Fibroblast of skin of right quadriceps (primary cell): ENCODE measurements at places on chromosomes 5 and 9.

DNA sequence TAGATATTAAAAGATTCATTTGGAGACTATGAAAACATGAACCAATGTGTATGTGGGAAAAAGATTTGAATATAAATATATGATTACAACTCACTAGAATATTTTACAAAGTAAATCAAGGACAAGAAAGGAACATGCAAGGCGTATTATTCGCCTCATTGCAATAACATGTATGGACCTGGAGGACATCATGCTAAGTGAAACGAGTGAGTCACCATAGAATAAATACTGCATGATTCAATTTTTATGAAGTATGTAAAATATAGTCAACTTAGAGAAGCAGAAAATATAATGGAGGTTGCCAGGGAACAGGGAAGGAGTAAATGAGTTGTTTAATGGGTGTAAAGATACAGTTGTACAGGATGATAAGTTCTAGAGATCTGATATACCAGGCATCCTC, 4.9 kb downstream of the TXNDC8 start:
- no peak for DNase-seq

DNA sequence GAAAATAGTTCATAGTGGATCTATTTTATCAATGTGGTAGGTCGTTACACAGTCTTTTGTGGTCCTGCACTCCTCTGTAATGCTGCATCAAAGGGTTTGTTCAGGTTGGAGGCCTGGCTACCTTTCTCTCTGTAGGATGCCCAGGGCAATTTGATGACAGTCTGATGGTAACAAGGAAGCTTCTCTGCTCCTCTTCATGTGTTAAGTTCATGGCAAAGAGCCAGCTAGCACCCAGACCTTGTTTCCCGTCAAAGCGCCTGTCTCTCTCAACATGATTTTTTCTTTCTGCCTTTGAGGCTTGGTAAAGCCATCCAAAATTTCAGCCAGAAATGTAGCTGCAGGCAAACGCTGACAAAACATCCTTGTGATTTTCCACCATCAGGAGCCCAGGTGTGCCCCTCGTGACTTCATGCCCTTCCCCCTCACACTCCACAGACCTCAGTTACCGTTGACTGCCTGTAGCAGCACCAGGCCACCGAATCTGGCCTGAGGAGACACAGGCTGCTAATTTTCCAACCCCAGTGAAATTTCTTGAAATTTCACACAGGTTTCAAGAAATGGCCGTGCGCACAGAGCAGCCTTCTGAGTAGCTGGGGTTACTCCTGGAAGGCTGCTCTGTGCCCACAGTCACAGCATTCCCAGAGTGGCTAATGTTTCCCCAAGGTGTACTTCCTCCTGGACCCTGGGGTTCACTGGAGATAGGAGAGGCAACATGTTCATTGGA, 292.7 kb downstream of the CWC27 start:
- no peak for DNase-seq

GRCh38 chr9:83991355-83991754, 10.8 kb downstream of the RMI1 start:
- DNase-seq = no peak

GRCh38 chr9:112861638-112862555, 28.8 kb downstream of the SLC46A2 start:
- DNase-seq = peak; percentile 12

DNA sequence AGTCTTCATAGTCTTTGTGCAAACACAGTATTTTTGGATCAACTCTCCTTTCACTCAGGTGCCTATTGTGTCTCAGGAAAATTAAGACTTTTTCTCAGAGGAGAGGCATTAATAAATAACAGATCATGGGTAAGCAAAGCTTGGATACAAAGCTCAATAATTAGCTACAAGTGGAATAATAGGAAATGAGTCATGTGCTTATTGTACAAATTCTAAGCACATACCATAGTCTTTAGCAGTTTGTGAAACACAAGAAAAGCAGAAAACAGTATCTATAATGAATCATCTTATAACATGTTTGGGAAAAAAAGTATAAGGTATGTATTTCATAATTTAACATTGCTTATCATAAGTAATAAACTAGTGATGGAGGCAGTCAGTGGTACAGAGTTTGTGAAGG, 477.0 kb downstream of the CDH10 start:
- DNase-seq = peak; percentile 44

GRCh38 chr5:17431272-17432050, 66.6 kb upstream of the TAF11L2 start:
- DNase-seq = no peak

GRCh38 chr5:156716591-156717380, 133.3 kb upstream of the PPP1R2B start:
- DNase-seq = no peak

GRCh38 chr5:16931334-16932110, 4.6 kb downstream of the MYO10 start:
- peak; percentile 39 for DNase-seq

GRCh38 chr9:95215336-95215898, 102.1 kb downstream of the FANCC start:
- no peak for DNase-seq

- no peak for DNase-seq
These were observed 64.6 kb upstream of the HAPLN1 start for GRCh38 chr5:83785176-83785668.

DNA sequence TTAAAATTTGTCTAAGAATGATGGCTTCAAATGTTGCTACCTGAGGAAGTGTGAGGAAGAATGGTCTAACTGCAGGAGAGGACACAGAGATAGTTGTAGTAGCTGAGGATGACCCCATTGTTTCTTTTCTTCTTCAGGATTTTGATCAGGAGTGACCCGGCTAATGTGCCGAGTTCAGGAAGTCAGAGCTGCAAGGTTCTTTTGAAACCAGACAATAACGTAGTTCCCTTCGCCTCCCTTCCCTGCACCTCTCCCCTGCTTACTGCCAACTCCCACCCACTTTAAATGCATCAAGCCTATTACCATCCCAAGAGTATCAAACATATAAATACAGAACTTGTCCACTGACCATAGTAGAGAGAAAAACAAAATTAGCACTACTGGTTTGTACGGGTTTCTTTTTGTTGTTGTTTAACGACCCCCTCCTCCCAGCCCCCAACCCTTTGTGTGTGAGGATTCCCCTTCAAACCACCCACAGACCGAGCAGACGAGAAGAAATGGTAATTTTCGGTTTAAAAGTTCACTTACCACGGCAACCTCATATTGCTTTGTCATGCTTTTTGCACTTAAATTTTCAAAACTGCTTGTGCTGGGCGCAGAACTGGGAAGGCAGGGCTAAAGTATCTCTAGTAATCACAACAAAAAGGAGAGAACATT, 23.5 kb upstream of the ELAVL2 start:
- DNase-seq = no peak

DNA sequence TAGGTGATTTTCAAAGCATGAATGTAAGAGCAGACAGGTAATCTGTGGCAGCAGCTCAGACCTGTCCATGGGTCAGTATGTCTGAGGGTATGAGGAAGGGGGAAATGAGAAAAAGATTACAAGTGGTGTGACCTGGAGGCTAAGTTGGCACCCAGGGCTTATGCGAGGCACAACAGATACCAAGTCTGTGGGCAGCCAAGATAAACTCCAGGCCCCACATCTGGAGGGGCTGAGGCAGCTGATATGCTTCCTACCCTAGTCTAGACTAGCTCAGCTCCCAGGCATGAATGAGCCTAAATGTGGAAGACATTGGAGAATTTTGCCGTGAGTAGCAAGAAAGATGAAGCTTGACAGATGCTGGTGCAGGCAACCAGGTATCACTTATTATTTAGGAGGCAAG, 151.7 kb downstream of the PIK3R1 start:
- no peak for DNase-seq

GRCh38 chr5:59428391-59428790, 465.1 kb downstream of the PDE4D start:
- no peak for DNase-seq

DNA sequence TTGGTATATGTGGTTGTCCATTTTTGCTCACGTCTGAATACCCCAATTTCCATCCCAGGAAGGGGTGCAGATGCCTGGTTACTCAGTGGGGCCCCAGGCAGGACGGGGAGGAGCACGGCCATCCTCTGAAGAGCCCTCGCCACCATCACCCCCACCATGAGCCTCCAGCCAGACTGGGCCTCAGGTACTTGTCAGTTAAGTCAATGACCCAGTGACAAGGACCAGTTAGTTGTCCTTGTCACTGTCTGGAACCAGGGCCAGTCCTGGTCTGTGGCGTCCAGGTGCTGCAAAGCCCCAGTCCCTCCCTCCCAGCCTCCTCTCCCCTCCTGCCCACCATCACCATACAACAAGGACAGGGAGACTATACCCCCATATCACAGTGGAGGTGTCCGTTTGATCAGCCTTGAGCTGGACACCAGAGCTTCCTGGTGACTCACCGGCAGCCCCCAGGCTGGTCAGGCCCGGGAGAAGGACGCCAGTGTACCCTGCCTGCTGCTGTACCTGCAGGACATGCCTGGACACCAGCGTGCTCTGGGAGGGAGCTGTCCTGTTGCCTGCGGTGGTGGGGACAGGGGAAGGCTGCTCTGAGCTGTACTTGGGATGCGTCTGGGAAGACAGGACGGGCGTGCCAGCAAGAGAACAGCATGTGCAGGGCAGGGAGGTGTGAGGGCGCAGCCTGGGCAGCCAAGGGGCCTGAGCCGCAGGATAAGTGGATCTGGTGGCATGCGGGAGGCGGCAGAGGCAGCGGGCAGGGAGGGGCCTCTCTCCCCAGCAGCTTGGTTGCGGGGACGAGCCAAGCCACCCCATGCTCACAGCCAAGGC, 32.6 kb upstream of the TTLL11 start:
- DNase-seq = no peak

GRCh38 chr5:153551537-153552079, 61.1 kb downstream of the GRIA1 start:
- DNase-seq = peak; percentile 99

DNA sequence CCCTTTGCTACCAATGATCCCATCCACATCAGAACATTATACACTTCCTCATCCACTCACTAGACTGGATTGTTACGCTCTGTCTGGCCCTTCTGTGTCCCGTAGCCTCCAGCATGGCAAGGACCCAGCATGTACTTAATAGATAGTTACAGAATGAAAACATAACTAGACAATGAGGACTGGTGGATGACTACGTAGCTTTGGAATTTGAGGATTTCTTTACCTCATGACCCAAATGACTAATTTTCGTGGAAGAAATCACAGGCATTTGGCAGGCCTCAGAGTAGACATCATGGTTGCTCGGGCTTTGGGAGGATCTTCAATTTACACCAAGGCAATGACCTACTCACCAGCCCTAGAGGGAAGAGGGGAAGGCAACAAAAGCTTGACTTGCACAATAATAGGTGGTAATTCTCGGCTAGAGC, 299.8 kb downstream of the TLE1 start:
- peak; percentile 99 for DNase-seq

DNA sequence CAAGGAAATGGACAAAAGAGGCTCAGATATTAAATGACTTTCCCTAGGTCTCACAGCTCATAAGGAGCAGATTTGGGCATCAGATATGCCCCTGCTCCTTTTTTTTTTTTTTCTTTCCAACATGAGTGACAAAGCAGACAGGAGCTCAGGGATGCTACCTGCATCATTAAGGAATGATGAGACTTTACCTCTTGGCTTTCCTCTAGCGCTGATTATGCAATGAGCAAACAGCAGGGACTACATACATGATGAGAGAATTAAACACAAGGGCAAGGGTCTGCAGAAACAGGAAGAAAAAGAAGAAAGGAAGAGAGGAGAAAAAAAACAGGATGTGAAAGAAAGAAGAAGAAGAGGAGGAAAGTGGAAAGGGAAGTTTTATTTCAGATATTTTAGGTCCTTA, 179.9 kb downstream of the PPP2R2B start:
- DNase-seq = no peak

DNA sequence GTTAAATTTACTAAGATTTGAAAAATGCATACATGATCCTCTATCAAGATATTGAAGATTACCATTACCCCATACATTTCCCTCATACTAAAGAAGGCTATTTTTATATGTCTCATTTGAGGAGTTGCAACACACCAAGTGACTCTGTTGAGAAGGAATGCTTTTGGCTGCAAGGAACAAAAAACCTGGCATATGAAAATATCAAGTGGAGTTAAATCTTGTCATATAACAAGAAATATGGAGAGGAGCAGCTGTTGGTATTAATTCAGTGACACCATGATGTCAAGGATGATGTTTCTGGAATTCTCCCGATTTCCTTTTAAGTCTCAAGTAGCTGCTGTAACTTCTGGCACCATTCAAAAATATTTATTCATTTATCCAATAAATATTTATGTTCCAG, 193.8 kb downstream of the CSNK1G3 start:
- peak; percentile 88 for DNase-seq

DNA sequence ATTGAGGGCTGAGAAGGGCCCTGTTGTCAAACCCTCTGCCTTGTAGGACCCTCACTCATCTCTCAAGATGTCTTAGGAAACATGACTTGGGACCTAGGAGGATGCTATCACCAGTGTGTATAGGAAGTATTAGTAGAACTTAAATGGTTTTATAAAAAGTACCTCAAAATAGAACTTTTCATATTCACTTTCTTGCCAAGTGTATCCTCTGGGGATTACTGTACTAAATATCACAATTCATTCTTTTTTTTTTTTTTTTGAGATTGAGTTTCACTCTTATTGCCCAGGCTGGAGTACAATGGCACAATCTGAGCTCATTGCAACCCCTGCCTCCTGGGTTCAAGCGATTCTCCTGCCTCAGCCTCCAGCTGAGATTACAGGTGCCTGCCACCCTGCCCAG, 56.2 kb downstream of the ARHGEF28 start:
- DNase-seq = peak; percentile 19

GRCh38 chr5:135020111-135020895, 13.7 kb downstream of the PITX1 start:
- no peak for DNase-seq
